ENCODE measurements at places on chromosomes 2 and 18. TPM values are rescaled to one million over a fixed set of nuclear protein-coding genes. Genes with fewer than 3 reads are reported as not detected.

GRCh38 chr2:142472382-142472781, 341.6 kb upstream of the LRP1B start:
- DNase-seq: no peak

GRCh38 chr2:128754246-128754724, 435.6 kb upstream of the HS6ST1 start:
- DNase-seq: no peak

GRCh38 chr2:60507211-60507965, 46.1 kb downstream of the BCL11A start:
- DNase-seq: no peak

Gene HAAO
- polyA plus RNA-seq: 0.54 TPM

Gene SPDYA
- 0.10 TPM for polyA plus RNA-seq

DNA sequence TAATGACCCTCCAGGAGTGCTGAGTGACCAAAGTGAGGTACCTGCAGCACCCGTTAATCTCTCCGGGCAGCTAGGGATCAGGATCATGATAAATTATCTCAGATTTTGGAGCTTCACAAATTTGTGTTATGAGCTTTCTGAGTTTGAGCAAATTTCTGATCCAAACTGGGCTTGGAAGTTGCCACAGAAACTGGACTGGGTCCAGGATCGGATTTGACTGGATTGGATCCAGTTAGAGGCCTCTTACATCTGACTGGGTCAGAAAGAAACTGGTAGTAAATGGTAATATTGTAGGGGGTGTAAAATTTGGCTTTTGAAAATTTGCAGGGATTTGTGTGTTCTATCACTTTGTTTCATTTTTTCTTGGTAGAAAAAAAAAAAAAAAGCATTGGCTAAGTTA, 19.7 kb upstream of the CAPN13 start:
- no peak for DNase-seq

GRCh38 chr18:35618696-35619095, 37.2 kb downstream of the GALNT1 start:
- DNase-seq: no peak

GRCh38 chr2:196229013-196229412, 57.6 kb upstream of the STK17B start:
- DNase-seq: no peak

Gene SPATA3
- not detected for polyA plus RNA-seq

GRCh38 chr2:237085248-237086221, at the start of gene COPS8:
Gene COPS8, plus strand, starts transcription at chr2:237085889. Its CDS starts 76 bp downstream, at chr2:237085965.
- peak; percentile 57 for DNase-seq

- DNase-seq: no peak
Observed at GRCh38 chr18:25819746-25820363, 270.6 kb downstream of the SS18 start.

DNA sequence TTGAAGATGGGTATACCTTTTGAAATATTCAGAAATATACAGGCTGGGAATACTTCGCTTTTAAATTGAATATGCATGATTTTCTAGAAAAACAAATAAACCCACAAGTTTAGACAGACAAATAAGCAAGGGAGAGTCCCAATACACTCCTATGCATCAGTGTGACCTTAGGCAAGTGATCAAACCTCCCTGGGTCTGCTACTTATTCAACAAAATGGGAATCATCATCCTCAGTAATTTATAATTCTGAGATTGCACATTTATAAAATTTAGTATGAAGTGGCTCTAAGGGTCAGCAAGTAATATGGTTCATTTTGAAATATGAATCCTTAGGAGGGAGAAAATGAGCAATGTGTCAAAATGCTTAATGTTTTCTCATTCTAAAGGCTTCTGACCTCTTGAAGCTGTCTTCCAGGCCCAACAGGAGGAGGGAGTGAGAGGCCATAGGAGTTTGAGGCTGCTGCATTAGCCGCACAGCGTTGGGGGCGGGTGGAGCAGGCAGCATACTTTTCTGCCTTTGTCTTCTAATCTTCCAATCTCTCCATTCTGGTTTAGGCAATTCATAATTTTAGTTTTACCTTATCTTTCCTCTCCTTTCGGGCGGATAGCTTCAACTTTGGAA, 155.1 kb downstream of the TRIB2 start:
- DNase-seq: no peak

Measured in BJ (cell line).